ENCODE measurements at places on chromosomes 1 and 21.

GRCh38 chr1:232667094-232667777 lies 37.3 kb upstream of the SIPA1L2 start:
- DNase-seq = no peak

- no peak for DNase-seq
Observed at GRCh38 chr1:205458777-205459566, 3.1 kb upstream of the BLACAT1 start.

GRCh38 chr1:179366093-179366800 lies 476 bp downstream of the AXDND1 start:
- no peak for DNase-seq

DNA sequence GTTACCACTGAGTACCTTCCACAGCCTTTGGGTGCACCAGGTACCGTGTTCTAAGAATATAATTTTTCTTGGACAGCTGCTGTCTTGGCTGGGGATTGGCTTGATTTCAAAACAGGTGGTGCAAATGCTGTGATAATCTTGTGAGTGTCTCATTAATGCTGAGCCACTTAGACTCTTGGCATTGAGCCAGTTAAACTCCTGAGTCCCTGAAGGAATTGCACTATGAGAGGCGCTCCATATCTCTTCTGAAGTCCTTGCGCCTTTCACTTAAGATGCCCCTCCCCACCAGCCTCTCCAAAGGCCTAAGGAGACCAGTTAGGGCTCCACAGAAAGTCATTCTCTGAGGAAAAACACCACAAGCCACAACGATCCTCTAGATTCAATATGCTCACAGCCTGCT lies 51.0 kb downstream of the BACH1 start:
- no peak for DNase-seq

GRCh38 chr1:20125100-20125499 lies 5.8 kb upstream of the PLA2G2D start:
- DNase-seq = no peak

- DNase-seq = no peak
Observed at GRCh38 chr1:30691480-30691879, 31.9 kb downstream of the MATN1 start.

- no peak for DNase-seq
Observed at GRCh38 chr1:114062477-114063099, 83.3 kb downstream of the OLFML3 start.

- DNase-seq = no peak
Observed at GRCh38 chr1:207393610-207394009, 60.5 kb upstream of the CR2 start.

GRCh38 chr1:9340864-9341263 lies 48.2 kb downstream of the SPSB1 start:
- DNase-seq = no peak

- DNase-seq = no peak
Observed at GRCh38 chr1:86085741-86086409, 70.7 kb downstream of the COL24A1 start.

DNA sequence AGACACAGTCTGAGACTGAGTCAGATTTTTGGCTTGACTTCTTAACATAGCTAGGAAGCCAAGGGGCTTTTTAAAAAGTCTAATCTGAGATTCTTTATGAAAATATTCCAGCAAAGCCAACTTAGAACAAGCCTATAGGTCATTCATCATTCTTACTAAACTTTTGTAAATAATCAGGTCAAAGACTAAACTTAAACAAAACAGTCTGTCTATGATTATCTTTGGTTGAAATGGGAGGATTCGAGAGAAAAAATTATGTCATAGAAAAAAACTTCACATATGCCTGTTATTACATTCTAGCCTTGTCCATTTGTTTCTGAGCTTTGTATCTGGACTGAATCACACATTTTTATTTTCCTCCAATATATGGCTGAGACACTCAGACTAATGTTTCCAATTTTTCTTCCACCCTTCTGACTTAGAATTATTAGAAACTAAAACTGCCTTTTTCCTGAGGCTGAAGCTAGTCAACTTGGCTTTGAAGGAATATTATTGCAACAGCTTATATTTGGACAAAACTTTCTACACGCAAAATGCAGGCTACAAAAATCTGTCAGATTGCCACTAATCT lies 83.3 kb downstream of the ETS2 start:
- no peak for DNase-seq

- no peak for DNase-seq
Observed at GRCh38 chr1:178438432-178438831, 58.3 kb downstream of the CLEC20A start.

GRCh38 chr1:235867903-235868469 lies 1.3 kb upstream of the LYST start:
- no peak for DNase-seq

- DNase-seq = no peak
Observed at GRCh38 chr1:171397851-171398469, 84.0 kb downstream of the FMO4 start.

GRCh38 chr1:224124220-224124619 lies 10.3 kb downstream of the FBXO28 start:
- no peak for DNase-seq

DNA sequence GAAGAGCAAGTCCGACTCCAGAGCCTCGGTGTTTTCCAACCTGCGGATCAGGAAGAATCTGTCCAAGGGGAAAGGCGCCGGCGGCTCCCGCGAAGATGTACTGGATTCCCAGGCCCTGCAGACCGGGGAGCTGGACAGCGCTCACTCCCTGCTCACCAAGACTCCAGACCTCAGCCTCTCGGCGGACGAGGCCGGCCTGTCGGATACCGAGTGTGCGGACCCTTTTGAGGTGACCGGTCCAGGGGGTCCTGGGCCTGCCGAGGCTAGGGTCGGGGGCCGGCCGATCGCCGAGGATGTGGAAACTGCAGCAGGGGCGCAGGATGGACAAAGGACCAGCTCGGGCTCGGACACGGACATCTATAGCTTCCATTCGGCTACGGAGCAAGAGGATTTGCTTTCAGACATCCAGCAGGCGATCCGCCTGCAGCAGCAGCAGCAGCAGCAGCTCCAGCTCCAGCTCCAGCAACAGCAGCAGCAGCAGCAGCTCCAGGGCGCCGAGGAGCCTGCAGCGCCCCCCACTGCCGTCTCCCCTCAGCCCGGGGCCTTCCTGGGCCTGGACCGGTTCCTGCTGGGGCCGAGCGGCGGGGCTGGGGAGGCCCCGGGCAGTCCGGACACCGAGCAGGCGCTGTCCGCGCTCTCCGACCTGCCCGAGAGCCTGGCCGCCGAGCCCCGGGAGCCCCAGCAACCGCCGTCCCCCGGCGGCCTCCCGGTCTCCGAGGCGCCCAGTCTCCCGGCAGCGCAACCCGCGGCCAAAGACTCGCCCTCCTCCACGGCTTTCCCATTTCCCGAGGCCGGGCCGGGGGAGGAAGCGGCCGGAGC lies 827 bp downstream of the FMN2 start:
- DNase-seq = no peak

- no peak for DNase-seq
Observed at GRCh38 chr1:42825036-42825851, 8.0 kb upstream of the SVBP start.

DNA sequence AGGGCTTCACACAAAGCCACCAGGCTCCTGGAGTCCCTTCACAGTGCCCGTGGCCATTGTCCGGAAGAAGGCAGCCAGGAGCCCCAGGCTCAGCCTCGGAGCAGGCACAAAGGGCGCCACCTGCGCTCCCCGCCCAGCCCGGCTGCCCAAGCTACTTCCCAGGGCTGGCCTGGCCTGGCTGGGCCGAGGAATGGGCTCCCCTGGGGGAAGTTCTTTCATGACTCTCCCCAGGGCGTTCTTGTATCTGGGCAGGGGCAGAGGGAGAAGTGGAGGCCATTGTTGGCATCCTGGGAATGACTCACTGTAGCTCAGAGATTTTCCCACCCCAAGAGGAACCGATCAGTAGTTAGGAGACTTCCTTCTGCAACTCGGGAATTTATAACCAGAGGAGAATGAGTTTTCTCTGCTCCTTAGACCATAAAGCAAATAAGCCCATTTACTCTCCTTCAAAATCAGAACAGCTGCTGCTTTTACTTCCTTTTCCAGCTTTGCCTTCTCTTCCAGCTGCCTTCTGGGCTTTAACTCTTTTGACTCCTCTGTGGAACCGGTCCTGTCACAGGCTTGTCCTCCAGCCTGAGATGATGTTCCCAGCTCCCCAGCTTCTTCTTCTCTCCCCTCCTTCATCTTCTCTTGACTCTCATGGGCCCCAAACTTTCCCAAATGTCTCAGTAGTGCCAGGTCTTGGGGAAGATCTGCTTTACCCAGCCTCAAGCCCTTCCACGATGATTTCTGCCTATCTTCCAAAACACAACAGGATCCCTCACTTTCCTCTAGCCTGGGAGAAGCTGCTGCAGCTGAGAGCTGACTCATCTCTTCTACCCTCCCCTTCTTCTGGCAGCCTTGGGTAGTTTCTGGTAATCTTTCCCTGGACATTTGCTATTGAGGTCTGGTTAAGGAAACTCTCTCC lies 118.7 kb upstream of the CD34 start:
- no peak for DNase-seq

- no peak for DNase-seq
Observed at GRCh38 chr1:20552728-20553445, 514 bp downstream of the FAM43B start.

DNA sequence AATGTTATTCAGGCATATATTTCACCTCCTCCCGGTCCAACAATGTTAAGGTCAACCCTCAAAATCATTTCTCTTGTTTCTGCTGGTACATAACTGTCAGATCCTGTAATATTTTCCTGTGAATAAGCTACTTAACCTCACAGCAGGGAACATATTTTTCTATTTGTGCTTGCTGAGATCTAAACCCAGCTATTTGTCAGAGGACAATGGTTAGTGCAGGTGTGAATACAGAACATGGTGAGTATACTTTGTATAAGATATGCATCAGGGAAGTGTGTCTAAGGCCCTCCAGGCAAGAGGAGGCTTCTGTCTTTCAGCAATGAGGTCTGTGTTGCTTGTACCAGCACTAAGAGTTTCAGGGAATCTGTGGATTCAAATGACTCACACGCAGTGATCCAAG lies 970.6 kb downstream of the NCAM2 start:
- no peak for DNase-seq

GRCh38 chr1:22562584-22563583 lies at the start of gene EPHA8:
TSS of gene EPHA8 (plus strand) at chr1:22563489. CDS start at chr1:22563636, 147 bp downstream.
- no peak for DNase-seq

DNA sequence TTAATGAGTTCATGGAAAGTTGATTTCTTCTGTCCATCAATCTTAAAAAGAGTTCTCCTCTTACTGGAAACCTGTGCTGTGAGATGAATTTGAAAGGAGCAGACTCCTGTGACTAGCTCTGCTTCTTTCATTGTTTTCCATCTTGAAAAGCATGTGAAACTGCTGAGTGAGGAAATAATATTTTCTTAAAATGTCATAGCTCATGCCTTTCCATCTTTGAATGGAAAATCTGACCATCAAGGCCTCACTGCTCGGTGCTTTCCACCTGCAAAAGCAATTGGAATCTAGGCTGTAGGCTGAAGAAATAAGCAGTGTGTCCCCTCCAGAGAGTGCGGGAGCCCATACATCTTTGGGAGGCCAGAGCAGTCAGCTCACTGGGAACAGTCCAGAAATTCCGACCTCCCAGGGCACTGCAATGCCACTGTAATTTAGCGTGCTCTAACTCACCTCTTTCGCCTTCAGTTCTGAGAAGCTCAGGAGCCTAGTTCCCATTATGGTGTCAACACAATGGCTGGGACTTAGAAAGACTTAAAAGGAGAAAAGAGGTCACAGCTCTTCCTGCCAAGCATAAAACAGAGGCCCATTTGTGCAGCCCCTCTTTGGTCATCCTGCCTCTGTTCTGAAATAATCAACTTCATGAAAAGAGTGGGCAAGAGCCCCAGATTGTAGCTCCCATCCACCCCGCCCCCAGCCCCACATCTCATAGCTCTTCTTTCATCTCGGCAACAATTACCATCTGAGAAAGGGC lies 50.4 kb upstream of the F3 start:
- no peak for DNase-seq

DNA sequence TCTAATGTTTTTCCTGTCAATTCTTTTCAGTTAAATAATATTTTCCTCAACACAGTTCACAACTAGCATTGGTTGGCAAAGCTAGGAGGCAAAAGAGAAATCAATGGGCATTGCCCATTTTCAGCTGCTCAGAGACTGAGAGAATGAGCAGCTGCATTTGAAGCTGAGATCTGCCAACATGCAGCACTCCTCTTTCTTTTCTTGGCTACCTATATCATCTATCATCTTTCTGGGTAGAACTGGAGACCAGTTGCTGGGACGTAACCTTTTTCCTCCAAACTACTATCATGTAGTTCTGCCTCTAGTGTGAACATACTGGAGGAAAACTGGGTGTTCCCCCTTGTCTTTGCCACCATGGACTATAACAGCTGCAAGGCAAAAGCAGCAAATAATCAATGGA lies 22.9 kb downstream of the CHODL start:
- DNase-seq = no peak

DNA sequence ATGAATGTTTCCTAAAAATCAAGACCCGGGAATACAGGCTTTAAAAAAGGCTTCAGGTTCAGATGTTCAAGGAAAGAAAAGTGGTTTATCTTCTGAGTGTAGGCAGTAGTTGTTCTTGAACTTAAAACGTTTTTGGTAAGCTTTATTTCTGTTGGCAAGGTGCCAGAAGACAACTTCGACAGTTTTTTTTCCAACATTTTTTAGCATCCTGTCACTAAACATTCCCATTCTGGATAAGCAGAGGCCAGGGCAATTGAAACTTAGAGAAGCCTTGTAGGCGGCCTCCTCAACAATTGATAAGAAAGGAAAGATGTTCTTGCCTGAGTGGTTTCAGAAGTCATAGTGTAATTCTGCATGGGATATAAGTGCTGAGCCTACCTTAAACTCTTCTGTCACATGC lies 66.7 kb downstream of the PATJ start:
- DNase-seq = no peak

DNA sequence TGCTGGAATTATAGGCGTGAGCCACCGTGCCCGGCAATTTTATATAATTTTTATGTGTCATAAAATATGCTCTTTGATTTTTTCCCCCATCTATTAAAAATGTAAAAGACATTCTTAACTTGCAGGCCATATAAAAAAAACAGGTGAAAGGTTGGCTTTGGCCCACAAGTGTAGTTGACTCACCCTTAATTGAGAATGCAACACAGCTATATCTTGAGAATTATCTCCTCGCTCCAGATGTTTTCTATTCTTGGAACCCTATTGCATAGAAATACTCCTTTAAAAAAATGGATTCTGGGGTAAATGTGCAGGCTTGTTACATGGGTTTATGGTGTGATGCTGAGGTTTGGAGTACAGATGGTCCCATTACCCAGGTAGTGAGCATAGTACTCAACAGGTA lies 112.0 kb downstream of the ST3GAL3 start:
- DNase-seq = no peak

DNA sequence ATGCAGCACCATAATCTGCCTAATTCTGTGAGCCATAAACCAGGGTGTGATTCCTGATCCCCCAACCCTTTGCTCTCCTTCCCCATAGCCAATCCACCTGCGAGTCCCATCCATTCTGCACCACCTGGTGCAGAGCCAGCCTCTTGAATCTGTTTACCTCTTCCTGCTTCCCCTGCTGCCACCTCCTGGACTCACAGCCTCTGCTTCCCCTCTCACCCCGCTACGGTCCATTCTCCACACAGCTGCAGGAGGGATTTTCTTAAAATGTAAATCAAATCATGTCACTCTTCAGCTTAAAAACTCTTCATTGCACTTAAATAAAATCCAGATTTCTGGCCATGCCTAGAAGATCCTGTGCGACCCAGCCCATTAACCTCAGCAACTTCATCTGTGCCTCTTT lies 186.7 kb downstream of the FOXD2 start:
- DNase-seq = no peak
